ENCODE measurements at places on chromosomes 5 and 9.
A peak's percentile ranks its signal among the peaks of the same experiment; 100 is the strongest.

DNA sequence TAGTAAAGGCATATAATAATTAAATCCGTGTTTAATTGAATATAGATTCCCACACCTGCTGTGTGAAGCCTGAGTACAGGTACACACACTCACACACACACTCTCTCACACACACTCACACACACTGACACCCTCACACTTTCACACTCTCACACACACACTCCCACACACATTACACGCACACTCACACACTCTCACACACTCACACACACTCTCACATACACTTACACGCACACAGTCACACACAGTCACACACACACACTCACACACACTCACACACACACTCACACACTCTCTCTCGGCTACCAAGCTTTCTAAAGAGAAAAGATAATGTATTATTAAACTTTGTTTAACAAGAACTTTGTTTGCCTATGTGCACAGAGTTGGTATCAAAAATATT, 195.1 kb upstream of the CTNND2 start:
- no peak for DNase-seq

DNA sequence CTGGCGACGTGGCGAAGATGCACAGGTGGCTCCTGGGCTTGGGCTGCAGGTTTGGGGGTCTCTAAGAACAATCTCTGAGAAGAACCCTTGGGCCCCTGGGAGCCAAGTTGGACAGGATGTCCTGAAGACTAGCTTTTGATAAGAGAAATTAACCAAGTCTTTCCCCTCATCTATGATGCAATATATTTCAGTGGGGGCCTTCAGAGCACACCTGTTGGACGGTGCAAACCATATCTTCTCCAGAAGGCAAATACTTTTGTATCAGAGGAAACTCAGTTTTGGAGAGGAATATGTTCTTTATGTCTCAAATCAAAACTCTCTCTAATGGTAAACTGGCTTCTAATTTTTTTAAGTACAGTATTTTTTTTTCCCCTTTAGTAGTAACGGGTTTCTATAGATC, 28.6 kb downstream of the OTULIN start:
- no peak for DNase-seq

GRCh38 chr9:124254261-124254682, 3.5 kb upstream of the NEK6 start:
- peak; percentile 94 for DNase-seq

- no peak for DNase-seq
These were observed 418.2 kb downstream of the GABRG2 start for GRCh38 chr5:162485666-162486292.

GRCh38 chr9:101201630-101202029, 173.1 kb downstream of the PLPPR1 start:
- no peak for DNase-seq

GRCh38 chr5:35811108-35811741, 45.5 kb upstream of the IL7R start:
- peak; percentile 87 for DNase-seq
